ENCODE measurements at places on chromosomes 4 and X. TPM values are rescaled to one million over a fixed set of nuclear protein-coding genes. Genes with fewer than 3 reads are reported as not detected.

DNA sequence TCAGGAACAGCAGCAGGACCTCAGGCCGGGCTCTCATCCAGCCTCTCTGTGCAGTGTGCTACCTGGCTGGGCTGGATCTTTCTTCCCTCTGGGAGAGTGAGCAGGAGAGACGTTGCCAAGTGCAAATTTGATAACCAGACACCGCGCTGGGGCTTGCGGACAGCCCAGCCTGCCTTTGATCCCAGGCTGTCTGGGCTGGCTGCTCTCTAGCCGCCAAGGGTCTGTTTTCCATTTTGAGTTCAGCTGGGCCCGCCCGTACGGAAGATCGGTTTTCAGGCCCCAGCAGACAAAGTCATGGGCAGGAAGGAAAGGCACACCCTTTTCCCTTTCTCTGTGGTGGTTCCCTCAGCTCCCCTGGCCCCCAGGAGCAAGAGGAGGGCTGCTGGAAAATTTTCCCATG is 90.2 kb downstream of the CPZ start:
- DNase-seq, result no peak

- DNase-seq, result peak; percentile 48
Measured at GRCh38 chr4:153154007-153154975, 50.0 kb upstream of the TRIM2 start.

DNA sequence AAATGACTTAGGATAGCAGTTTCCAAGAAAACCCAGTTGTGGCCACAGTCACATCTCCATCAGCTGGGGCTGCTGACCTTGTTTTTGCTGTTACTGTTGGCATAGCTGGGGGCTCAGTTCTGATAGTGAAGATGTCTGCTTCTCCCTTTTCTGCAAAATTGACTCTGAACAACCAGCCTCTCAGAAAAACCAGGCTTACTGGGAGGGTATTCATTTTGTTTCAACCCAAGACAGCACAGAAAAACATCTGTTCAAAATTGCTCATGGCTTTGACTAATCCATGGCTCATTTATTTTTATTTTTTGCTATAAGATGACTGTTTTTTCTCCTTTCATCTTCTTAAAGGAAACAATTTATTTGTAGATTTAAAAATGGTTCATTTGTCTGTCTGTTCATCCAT is 53.1 kb downstream of the RASL11B start:
- no peak for DNase-seq

GRCh38 chrX:40240844-40241243 is 143.1 kb upstream of the BCOR start:
- DNase-seq, result no peak

- DNase-seq, result no peak
Measured at GRCh38 chr4:181761156-181761555, 482.0 kb upstream of the TENM3 start.

GRCh38 chr4:86543560-86544309 is 50.4 kb upstream of the PTPN13 start:
- no peak for DNase-seq

GRCh38 chrX:132532913-132533312 is 44.1 kb upstream of the MBNL3 start:
- DNase-seq, result no peak

DNA sequence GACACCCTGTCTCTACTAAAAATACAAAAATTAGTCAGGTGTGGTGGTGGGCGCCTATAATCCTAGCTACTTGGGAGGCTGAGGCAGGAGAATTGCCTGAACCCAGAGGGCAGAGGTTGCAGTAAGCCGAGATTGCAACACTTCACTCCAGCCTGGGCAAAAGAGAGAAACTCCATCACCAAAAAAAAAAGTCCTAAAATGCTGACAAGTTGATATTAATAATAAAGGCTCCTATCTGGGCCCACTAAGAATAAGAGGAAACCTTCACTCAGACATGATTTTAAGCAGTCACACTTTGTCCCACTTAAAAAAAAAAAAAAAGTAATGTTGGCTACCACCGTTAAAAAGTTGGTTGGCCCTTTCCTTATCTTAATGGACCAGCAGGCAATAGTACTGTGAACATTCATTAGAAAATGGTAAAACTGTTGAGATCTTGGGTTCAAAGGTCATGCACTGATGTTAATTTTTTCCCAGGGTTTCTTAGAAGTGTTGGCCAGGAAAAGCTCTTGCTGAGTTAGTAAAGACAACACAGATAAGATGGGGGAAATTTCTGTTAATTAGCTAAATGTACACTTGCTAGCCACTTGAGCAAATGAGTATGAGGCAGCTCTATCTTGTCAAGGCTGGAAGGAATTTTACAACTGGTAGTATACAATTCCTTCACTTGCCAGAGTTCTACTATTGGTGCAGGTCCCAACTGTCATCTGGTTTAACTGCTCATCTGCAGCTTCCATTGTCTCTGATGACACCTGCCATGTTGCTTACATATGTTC is 43.6 kb upstream of the BMP2K start:
- DNase-seq, result no peak

- DNase-seq, result no peak
Measured at GRCh38 chr4:115424852-115425251, 311.4 kb upstream of the NDST4 start.

NSUN7 gene
- total RNA-seq, result 0.27 TPM

CITED1 gene
- not detected for total RNA-seq

TMEM156 gene
- total RNA-seq, result 10.2 TPM

TMLHE gene
- total RNA-seq, result 14.7 TPM

MBNL3 gene
- 14.2 TPM for total RNA-seq

MAGEE1 gene
- total RNA-seq, result 3.1 TPM

All from activated naive CD4-positive, alpha-beta T cell treated with anti-CD3 and anti-CD28 coated beads for 36 hours (primary cell).